Activated CD4-positive, alpha-beta T cell treated with anti-CD3 and anti-CD28 coated beads for 36 hours (primary cell): ENCODE measurements at places on chromosomes 5 and 9. TPM values are rescaled to one million over a fixed set of nuclear protein-coding genes. Genes with fewer than 3 reads are reported as not detected.

GRCh38 chr5:102782217-102782872 lies 27.2 kb downstream of the PAM start:
- no peak for DNase-seq

DNA sequence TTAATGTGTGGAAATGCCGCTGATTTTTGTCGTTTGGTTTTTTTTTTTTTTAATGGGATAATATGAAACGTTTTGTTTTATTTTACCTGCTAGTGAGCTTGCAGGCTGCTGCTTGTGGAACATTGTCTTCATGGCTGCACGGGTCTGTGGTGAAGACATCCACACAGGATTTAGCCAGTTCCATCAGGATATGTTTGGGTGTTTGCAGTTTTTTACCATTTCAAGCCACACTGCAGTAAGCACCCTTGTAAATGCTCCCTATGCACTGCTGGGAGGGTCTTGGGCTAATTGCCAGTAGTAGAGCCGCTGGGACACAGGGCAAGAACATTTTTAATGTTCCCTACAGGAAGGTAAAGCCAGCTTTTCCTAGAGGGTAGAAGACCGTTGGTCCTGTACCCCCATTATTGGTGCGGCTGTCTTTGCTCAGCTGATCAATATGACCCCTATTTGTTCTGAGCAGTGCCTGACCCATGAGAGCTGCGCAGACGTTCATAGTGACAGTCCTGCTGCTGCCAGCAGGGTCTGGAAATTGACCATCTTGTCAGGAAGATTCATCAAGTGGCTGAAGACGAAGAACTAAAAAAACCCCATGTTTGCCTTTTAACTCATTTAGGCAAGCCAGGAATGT lies 20.5 kb upstream of the EEIG1 start:
- DNase-seq: no peak

DNA sequence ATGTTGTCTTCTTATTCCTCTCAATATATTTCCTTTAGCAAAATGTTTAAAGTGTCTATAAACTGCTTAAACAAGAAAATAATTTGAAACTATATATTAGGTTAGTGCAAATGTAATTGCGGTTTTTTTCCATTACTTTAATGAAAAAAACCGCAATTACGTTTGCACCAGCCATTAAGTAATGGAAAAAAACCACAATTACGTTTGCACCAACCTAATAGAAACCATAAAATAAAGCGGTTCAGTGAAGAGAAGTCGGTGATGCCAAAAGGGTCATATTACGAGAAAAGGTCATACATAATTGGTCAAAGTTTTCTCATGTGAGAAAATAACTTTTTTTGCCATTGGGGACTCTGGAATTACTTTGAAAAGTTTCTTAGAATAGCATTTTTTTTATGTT lies 385.6 kb upstream of the ST8SIA4 start:
- no peak for DNase-seq

DNA sequence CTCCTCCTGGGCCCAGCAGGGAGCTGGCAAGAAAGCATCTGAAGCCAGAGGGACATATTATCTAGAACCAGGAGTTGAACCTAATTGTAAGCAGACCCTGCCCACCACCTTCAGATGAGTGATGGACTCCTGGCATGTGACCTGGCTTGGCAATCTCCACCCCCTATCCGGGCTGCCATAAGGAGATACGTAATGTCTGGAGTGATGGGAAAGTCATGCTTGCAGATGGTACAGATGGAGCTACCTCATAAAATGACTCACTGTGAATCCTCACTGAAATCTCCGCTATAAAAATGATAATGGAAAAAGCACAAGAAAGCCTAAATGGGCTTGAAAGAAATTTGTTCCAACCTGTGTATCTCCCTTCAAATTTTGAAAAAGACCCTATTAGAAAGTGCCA lies 157.5 kb downstream of the DMRT2 start:
- no peak for DNase-seq

- DNase-seq: no peak
Observed at GRCh38 chr9:33480106-33480505, 6.4 kb upstream of the NOL6 start.

GRCh38 chr5:8094304-8094703 lies 225.4 kb downstream of the MTRR start:
- DNase-seq: no peak

DNA sequence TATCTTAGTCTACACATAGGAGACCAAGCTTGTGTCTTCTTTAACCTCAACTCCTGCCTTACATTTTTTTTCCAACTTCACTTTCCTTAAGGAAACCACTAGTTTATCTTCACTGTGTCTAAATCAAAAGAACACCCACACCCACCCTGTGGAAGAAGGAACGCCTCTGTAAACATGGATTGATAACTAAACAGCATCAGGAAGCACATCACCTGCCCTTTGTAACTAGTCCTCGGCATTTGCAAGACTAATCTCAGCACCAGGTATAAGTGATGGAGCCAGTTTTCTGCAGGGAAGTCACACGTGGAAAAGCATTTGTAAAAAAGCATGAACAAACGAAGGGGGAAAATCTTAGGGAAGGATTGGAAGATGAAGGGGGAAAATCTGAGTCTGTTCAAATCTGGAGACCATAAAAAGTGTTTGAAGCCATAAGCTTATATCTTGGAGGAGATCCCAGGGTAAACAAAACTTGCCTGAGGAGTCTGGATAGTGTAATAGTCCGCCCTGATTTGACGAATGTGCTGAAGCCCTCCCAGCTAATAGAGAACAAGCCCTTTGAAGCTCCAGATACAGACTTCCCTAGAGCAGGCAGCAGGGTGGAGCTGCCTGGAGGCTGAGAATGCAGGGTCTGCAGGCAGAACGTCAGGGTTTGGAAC lies 117.3 kb upstream of the LHFPL2 start:
- DNase-seq: no peak

DNA sequence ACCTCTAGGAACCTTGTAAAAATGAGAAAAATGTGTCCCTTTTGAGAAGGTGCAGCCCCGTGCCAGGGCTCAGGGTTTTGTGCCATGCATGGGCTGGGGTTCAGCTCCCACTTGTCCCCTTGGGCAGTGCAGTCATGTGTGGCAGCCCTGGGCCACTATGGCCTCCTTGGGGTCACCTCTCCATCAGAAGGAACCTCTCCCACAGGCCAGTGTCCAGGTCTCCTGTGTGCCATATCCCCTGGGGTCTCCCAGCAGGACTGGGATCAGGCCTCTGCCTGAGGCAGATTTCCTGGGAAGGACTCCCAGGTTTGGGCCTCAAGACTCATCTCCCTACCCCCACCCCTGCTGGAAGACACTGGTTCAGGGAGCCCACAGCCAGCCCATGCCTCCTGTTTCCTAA lies 189.1 kb downstream of the PAX5 start:
- no peak for DNase-seq

DNA sequence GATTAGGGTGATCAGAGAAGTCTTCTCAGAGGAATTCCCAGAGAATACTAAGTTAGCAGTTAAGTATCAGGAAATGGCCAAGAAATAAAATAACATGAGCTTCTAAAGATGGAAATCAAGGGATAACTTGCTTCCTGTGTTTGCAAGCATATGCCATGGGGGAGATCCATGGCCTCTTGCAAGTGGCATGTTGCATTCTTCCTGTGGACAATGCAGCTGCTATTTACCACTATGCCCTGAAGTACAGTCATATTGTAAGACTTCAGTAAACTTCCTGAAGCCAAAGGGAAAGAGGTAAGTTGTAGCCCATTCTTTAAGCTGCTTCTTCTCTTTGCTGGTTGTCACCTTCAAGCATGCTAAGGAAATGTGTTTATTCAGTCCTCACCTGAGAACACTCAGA lies 154.7 kb upstream of the RUSC2 start:
- DNase-seq: no peak

- DNase-seq: no peak
Observed at GRCh38 chr5:143931476-143931875, 119.5 kb downstream of the HMHB1 start.

- DNase-seq: no peak
Observed at GRCh38 chr5:109254511-109254910, 155.3 kb downstream of the PJA2 start.

- DNase-seq: no peak
Observed at GRCh38 chr9:97487107-97487506, 14.4 kb upstream of the TMOD1 start.

DNA sequence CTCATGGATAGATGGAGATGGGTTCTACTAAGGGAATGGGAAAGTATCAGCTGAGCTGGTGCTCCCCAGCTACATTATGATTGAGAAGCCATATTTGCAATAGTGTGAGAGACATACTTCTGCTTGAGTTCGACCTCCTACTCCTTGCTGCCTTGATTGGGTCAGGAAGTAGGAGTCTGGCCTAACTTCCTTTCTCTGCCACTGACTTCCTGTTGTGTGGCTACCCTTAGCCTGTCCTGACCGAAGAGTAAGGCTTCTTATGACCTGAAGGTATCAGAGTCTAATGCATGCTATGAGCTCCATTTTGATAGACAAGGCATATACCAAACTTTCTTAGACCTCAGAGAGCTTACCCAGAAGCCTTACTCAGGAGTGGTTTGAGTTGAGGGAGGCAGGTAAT lies 53.9 kb downstream of the OSTF1 start:
- DNase-seq: no peak

DNA sequence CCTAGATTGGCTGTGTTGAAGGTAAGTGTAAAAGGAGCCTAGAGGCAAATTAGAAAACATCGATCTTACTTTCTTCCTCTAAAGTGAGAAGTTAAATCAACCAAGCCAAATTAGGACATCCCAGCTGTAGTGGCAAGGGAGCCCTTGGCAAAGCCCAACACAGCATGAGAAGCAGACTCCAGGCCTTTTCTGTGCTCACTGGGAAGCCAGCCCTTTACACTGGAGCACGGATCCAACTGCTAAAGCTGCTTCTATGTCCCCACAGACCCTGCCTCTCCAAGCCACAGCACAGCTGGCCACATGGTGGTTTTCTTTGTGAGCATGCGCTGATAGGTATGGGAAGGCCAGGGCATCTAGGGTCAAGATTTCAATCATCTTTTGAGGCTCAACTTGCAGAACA lies 94.1 kb downstream of the APBA1 start:
- DNase-seq: no peak

GRCh38 chr9:134563397-134563796 lies 78.2 kb upstream of the COL5A1 start:
- DNase-seq: no peak

- no peak for DNase-seq
Observed at GRCh38 chr9:114177423-114178064, 22.2 kb downstream of the COL27A1 start.

DNA sequence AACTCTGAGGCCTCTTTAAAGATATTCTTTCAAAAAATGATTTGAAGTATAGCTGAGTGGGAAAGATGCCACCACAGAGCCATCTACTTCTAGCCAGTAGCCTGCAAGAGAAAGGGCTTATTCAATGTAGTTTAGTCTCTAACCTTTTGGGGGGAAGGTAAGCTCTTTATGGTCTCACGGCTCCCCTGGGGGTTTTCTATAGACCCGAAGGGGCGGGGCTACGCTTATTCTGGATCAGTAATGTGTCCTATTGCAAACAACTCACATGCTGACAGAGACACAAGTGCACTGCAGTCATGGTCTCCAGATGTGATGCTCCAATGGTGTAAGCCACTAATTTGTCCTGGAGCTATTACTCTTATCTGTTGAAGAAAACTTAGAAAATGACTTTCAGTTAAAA lies 53.4 kb upstream of the RPS23 start:
- no peak for DNase-seq

DNA sequence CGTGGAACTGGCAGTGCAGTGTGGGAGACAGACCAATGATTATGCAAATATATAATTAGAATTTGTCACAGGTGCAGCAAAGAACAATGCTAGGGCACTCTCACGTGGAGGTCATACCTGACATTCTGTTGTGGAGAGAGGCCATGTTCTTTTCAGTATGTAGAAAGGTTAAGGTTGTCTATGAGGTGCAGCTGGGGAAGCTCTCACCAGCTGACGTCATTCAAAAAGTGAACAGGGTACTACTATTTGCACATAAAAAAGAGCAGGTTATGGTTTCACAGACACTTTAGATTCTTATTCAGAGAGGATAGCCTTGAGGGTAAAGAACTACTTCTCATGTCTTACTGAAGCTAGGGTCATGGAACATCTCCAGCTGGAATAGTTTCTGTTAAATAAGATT lies 19.1 kb downstream of the SH3GL2 start:
- no peak for DNase-seq

DNA sequence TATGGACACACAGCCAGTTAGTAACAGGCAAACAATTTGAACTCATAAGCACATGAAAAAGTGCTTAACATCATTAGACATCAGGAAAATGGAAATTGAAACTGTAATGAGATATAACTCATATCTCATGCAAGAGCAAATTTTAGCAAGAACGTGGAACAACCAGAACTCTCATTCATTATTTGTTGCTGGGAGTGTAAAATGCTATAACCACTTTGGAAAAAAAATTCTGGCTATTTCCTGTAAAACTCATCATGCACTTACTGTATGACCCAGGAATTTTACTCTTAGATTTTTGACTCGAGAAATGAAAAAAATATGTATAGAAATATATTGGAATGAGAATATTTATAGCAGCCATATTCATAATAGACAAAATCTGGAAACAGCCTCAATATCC lies 205.7 kb upstream of the PUM3 start:
- DNase-seq: no peak

DNA sequence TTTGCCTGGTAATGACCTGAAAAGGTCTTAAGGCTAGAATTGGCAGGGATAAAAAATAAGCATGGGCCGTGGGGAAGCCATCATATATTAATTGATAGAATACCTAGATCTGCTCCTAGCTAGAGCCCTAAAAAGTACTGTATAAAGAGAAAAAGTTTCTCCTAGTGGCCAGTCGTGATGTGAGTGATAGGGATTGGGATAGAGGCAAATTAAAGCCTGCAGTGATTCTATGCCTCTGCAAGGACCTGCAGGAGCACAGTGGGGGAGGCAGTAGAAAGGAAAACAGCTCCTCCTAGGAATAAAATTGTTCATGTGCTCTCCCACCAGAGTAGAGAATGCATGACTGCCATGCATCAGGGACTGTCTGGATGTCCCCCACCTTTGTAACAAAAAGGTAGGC lies 56.2 kb upstream of the FTMT start:
- no peak for DNase-seq

GRCh38 chr5:20446121-20446520 lies 458.1 kb upstream of the CDH18 start:
- DNase-seq: no peak

DNA sequence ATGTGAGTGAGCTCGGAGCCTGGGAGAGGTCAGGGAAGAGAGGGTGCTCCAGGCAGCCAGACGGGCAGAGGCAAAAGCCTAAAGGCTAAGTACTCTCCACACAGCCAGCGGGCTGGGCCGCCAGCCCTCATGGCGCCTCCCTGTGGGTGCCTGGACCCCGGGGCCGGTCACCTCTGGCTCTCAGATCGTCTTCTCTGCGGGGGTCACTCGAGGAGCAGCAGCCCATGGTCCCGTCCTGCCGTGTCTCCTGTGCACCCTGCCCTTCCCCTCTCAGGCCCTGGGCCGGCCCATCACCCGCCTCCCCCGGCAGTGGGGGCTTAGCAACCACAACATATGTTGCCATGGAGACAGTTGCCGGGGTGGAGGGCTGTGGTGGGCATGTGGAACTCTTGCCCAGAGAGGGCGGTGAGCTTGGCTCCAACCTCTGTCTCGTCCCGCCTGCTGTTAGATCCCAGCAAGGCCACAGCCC lies 4.2 kb downstream of the AK1 start:
- DNase-seq: no peak

- no peak for DNase-seq
Observed at GRCh38 chr5:142819292-142819691, 49.1 kb downstream of the ARHGAP26 start.

- DNase-seq: no peak
Observed at GRCh38 chr5:35561396-35561795, 56.3 kb upstream of the SPEF2 start.

Gene LTC4S
- 0.39 TPM for total RNA-seq

Gene ANKRD20A1
- not detected for total RNA-seq

Gene NR6A1
- total RNA-seq: 1.1 TPM

Gene CYLC2
- not detected for total RNA-seq

Gene ADAMTS19
- not detected for total RNA-seq

Gene SLC46A2
- total RNA-seq: not detected

Gene FBXO4
- 22.3 TPM for total RNA-seq

Gene SH3GL2
- not detected for total RNA-seq

Gene CSF1R
- total RNA-seq: 0.76 TPM
